ENCODE measurements at places on chromosomes 1 and 21.

- DNase-seq: no peak
These were observed 34.7 kb downstream of the LRRC8D start for GRCh38 chr1:89855413-89856123.

- DNase-seq: no peak
These were observed 1.6 kb downstream of the CD53 start for GRCh38 chr1:110874324-110875215.

DNA sequence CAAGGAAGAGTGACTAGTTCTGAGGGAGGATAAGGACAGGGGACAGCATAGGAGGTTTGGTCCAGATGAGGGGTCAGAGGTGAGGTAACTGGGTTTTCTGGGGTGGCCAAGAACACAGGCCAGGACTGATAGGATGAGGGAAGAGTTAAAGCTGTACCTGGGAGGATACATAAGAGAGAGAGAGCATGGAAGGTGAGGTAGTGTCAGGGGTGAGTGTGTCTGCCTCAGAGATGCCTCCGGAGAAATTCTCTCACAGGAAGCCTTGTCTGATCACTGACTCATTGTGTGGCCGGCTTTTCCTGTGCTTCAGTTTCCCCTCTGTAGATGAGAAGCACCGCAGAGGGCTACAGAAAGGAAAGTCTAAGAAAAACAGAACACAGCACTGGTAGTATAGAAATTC is 40.2 kb downstream of the FASLG start:
- peak; percentile 51 for DNase-seq

DNA sequence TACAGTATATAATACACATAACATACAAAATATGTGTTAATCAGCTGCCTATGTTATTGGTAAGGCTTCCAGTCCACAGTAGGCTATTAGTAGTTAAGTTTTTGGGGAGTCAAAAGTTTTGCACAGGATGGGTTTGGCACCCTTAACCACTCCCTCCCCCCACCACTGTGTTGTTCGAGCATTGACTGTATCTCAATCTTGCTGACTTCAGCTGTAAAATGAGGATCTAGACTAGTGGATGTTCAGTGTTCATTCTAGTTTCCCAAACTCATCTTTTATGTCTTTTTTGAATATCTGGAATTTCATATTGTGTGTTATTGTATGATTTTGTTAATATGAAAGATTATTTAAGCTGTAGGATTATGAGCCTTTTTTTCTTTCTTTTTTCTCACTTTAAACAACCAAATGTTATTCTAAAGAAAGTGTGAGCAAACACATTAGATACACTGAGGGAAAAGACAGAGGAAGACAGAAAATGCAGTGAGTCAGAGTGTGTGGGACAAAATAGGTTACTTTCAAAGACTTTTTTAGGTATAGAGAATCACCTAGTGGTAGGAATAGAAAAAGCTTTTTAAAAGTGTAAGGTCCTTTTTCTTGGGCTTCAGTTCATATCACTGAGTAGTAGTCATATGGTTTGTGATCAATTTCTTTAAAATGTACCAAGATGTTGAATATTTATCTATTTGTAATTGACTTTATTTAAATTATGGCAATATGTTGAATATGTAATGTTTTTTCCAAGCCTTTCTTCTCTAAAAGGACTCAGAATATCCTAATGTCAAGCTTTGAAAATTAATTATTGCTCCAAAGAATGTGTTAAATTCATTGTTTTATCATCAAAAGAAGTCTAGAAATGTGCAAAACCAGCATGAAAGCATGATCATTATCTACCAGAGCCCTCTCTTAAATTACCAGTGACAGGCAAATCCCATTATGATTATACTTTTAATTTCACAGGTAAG is 17.9 kb upstream of the CENPF start:
- no peak for DNase-seq

DNA sequence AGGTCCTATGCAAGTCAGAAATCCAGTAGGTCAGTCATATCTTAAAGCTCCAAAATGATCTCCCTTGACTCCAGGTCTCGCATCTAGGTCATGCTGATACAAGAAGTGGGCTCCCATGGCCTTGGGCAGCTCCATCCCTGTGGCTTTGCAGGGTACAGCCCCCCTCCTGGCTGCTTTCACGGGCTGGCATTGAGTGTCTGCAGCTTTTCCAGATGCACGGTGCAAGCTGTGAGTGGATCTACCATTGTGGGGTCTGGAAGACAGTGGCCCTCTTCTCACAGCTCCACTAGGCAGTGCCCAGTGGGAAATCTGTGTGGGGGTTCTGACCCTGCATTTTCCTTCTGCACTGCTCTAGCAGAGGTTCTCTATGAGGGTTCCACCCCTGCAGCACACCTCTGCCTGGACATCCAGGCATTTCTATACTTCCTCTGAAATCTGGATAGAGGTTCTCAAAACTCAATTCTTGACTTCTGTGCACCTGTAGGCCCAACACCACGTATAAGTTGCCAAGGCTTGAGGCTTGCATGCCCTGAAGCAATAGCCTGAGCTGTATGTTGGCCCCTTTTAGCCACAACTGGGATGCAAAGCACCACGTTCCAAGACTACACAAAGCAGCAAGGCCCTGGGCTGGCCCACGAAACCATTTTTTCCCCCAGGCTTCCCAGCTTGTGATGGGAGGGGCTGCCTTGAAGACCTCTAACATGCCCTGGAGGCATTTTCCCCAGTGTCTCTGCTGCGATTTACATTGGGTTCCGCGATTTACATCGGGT is 472.7 kb downstream of the NPHP4 start:
- DNase-seq: no peak

GRCh38 chr1:223877804-223878203 is 32.1 kb upstream of the TP53BP2 start:
- no peak for DNase-seq

DNA sequence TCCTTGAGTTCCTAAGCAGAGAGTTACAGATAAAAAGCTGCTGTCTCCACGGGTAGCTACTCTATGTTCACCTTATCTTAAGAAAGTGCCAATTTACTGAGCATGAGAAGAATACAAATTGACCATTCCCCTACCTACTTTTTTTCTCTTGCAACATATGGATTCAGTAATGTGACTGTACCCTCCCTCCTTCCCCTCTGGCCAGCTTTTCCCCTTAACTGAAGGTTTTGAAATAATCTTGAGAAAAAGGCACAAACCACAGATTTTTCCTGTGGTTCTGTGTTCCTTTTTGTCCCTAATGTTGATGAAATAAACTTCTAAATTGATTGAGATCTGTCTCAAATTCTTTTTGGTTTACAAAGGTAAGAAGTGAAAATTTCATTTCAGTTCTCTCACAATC is 2.6 kb upstream of the CD2 start:
- no peak for DNase-seq

DNA sequence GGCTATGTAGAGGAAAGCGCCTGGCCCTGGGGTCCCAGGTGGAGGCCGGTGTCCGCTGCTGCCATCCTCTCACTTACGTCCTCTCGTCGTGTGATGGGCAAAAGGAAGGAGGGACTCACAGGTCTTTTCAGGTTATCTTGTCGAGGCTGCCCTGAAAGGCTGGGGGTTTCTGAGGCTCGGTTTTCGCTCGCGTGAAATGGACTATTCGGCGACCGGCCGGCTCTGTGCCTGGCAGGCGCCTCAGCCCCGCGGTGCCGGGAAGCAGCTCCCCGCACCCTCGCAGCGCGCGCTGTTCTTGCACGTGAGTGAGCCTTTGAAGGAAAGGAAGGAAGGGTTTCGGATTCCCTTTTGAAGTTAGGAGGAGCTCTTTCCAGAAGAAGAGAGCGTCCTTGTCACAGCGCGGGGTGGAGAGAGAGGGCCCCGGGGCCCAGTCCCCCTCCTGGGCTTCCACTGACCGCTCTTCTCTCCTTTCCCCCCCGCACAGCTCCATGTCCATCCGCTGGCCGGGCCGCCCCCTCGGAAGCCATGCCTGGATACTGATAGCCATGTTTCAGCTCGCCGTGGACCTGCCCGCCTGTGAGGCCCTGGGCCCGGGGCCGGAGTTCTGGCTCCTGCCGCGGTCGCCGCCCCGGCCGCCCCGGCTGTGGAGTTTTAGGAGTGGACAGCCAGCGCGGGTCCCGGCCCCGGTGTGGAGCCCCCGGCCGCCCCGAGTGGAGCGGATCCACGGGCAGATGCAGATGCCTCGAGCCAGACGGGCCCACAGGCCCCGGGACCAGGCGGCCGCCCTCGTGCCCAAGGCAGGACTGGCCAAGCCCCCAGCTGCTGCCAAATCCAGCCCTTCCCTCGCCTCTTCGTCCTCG is 57.2 kb downstream of the AJAP1 start:
- DNase-seq: no peak

- DNase-seq: no peak
These were observed 12.2 kb upstream of the KLHDC7A start for GRCh38 chr1:18468570-18468969.
